Panc1 (cell line): ENCODE measurements at places on chromosomes 13 and 19.
A peak's percentile ranks its signal among the peaks of the same experiment; 100 is the strongest.

GRCh38 chr19:17323964-17324332, 10.7 kb downstream of the ANO8 start:
- H3K27me3 ChIP-seq, result no peaks in the 10 kb centered on the region
- no peak overlapping the region for H3K27ac ChIP-seq
- no peaks in the 10 kb centered on the region for H3K4me1 ChIP-seq
- no peak overlapping the region for H3K4me3 ChIP-seq

DNA sequence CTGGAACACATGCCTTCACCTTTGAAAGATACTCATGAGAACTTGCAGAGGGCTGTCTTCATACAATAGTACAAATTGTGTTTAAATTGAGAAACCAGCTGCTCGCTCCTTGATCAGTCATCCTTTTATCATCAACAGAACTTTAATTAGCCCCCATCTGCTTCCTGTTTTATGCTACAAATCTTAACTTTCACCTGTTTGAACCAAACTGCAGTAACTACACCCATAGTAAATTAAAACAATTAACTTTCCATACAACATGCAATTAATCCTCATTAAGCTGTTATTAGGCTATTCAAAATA, 85.2 kb downstream of the FOXO1 start:
- DNase-seq, result no peak
- no peaks in the 10 kb centered on the region for H3K4me1 ChIP-seq
- H3K27me3 ChIP-seq, result no peaks in the 10 kb centered on the region
- no peak overlapping the region for H3K27ac ChIP-seq

DNA sequence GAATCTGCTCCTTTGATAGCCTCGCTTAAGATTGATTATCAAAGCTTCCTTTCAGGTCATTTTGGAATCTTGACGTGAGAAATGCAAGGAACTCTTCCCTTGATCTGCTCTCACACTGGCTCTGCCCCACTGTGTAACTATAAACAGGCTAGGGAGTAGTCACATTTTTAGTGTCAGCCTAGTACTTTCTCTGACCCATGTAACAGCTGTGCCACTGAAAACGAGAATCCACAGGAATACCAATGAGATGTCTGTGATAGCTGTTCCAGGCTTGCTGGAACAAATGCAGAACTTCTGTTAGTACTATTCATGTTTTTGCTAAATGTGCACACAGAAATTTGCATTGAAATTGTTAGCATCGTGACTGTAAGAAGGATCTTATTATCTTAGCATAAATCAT, 221.3 kb downstream of the MYO16 start:
- no peaks in the 10 kb centered on the region for H3K4me1 ChIP-seq
- no peak overlapping the region for H3K4me3 ChIP-seq
- H3K27me3 ChIP-seq, result no peaks in the 10 kb centered on the region
- no peak for DNase-seq

DNA sequence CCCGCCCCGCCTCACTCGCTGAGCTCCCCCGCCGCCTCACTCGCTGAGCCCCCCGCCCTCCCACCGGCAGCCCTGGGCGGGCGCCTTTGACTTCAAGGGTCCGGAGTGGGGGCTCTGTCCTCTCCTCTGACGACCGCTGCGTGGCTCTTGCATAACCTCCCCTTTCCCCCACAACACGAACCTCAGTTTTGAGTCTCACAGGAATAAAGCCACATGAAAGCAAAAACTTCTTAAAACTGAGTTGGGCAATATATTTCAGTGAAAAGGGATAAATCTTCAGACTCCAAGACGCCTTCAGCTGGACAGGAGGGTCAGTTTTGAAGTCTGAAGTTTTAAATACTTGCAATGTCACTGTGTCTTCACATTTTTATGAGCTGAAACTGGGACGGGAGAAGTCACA, 70.6 kb upstream of the C13orf46 start:
- no peaks in the 10 kb centered on the region for H3K27me3 ChIP-seq
- H3K27ac ChIP-seq, result peak overlapping the region; percentile 90
- H3K4me3 ChIP-seq, result no peak overlapping the region
- H3K4me1 ChIP-seq, result peaks cover 38% of the 10 kb centered on the region
- no peak for DNase-seq

DNA sequence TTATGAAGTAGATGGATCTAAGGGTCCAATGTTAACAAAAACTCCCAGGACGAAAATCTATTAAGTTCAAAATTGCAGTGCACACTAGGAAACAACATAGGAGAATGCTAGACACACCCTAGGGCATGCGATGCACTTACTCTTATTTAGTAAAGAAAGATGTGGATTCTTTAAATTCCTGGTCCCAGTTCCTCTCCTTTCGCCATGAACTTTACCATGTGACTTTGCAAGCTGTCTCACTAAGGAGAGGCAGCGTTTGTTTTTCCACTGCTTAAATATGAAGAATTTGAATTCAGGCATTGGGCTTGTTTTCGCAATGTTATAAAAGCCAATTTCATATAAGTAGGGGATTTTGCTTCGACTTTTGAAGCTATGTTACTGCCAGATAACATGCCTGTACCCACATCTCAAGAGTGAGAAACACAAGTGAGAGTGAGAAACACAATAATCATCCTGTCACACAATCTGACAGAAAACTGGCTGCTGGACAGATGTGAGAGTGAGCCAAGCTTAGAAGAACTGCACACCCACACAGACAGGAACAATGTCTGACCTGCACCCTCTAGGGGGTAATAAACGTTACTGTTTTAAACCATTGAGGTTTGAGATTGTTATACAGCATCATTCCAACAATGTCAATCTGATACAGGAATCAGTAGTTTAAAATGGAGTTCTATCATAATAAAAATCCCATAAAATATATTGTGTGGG, 1308.4 kb downstream of the SLITRK5 start:
- H3K4me3 ChIP-seq, result no peak overlapping the region
- DNase-seq, result no peak
- H3K27me3 ChIP-seq, result no peaks in the 10 kb centered on the region
- H3K36me3 ChIP-seq, result no peaks in the 10 kb centered on the region
- no peaks in the 10 kb centered on the region for H3K4me1 ChIP-seq

GRCh38 chr13:102940770-102941169, 94.9 kb downstream of the ERCC5 start:
- no peaks in the 10 kb centered on the region for H3K27me3 ChIP-seq
- H3K36me3 ChIP-seq, result no peaks in the 10 kb centered on the region
- H3K4me1 ChIP-seq, result no peaks in the 10 kb centered on the region
- no peak overlapping the region for H3K4me3 ChIP-seq
- DNase-seq, result no peak
- H3K27ac ChIP-seq, result no peak overlapping the region

GRCh38 chr13:62781866-62782265, 1366.2 kb upstream of the PCDH20 start:
- no peak overlapping the region for H3K27ac ChIP-seq
- H3K36me3 ChIP-seq, result no peaks in the 10 kb centered on the region
- no peaks in the 10 kb centered on the region for H3K27me3 ChIP-seq
- no peaks in the 10 kb centered on the region for H3K4me1 ChIP-seq

DNA sequence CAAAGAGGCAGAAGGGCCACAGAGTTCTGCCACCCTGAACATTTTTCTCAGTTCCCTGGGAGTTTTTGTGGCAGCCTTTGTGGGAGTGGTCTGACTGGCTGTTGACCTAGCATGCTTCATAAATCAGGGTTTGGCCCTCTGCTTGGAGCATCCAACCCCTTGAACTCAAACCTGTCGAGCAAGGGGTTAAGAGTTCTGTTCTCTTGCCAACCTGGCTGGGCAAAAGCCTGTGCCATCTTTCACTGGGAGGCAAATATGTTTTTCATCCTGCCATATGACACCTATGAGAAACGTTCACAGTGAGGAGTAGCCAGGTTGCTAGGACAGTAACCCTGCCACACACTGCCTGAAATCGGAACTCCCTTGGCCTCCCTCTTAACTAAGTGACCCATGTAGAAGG, 7.7 kb upstream of the TEX26 start:
- H3K27ac ChIP-seq, result no peak overlapping the region
- DNase-seq, result no peak
- no peaks in the 10 kb centered on the region for H3K36me3 ChIP-seq
- no peak overlapping the region for H3K4me3 ChIP-seq

- no peak overlapping the region for H3K27ac ChIP-seq
- no peaks in the 10 kb centered on the region for H3K36me3 ChIP-seq
- no peaks in the 10 kb centered on the region for H3K4me1 ChIP-seq
- H3K4me3 ChIP-seq, result no peak overlapping the region
- no peaks in the 10 kb centered on the region for H3K27me3 ChIP-seq
- no peak for DNase-seq
These were observed 89.3 kb downstream of the LIG4 start for GRCh38 chr13:108126056-108126455.

DNA sequence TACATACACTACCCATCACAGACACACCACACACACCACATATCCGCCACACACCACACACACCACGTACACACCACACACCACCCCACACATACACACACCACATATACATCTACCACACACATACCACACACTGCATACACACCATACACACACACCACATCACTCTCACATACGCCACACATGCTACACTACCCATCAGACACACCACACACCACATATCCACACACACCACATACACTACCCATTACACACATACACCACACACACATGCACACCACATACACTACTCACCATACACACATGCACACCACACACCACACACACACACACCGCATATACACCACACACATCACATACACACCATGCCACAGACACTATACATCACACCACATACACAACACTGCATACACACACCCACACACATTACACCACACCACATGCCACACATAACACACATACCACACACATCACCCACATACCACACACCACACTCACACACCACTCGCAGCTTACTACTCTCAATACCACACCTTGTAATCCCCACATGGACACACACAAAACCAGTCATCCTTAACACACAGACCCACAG, 9.5 kb downstream of the ERFL start:
- no peaks in the 10 kb centered on the region for H3K36me3 ChIP-seq
- H3K4me1 ChIP-seq, result no peaks in the 10 kb centered on the region
- no peak overlapping the region for H3K27ac ChIP-seq

DNA sequence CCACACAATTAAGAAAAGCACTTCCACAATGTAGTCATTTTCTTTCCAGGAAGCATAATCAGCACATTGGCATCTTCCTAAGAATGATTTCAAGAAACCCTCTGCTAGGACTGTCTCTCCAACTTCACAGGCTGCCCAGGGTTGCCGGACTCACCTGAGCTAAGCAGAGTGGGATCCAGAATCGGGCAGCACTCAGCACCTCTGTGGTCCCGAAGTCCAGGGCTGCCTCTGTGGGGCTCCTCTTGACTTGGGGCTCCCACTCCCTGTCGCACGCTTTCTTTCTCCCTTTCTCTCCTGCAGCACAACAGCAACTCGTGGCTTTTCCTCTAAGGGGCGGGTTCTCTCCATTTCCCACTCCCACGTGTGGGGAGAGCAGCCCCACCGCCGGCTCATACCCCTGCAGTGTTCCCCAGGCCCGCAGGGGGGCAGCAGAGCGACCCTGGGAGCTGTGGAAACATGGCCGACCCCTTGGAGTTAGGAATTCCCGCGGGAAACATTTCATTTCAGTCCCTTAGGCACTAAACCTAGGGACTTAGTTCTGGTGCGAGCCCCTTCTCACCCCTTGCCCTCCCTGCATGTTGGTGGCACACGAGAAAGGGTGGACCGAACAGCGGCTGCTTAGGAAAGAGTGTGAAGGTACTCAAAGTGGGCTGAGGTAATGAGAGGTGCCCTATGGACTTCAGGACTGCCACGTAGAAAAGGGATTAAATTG, at the start of gene TMEM272:
Gene TMEM272 (minus strand): TSS at position 316 of the 712 bp plus-strand sequence. CDS start 6,647 bp downstream, outside the sequence.
- no peaks in the 10 kb centered on the region for H3K36me3 ChIP-seq
- no peak for DNase-seq
- peaks cover 3% of the 10 kb centered on the region; the same call in 1 of the 2 replicates for H3K27me3 ChIP-seq
- no peaks in the 10 kb centered on the region for H3K4me1 ChIP-seq
- no peak within 1 kb of the TSS for H3K27ac ChIP-seq
